ENCODE measurements at places on chromosomes 7 and 10. TPM values are rescaled to one million over a fixed set of nuclear protein-coding genes. Genes with fewer than 3 reads are reported as not detected.
A peak's percentile ranks its signal among the peaks of the same experiment; 100 is the strongest.

DNA sequence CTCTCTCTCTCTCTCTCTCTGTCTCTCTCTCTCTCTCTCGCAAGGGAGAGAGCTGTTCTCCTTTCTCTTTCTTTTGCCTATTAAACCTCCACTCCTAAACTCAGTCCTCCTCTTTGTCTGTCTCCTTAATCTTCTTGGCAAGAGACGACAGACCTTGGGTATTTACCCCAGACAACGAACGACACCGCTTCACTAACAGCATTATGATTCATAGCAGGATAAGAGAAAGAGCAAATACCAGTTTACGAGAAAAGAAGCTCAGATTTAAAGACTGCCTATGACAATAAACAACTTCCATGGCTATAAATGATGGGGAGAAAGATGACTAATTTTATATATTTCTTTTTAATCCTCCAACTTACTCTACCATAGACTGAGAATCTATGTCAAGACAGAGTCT lies 1396.5 kb upstream of the CELF2 start:
- no peak for DNase-seq

SLC13A4 gene
- total RNA-seq, result not detected

DPY19L1 gene
- 58.3 TPM for total RNA-seq

DNA sequence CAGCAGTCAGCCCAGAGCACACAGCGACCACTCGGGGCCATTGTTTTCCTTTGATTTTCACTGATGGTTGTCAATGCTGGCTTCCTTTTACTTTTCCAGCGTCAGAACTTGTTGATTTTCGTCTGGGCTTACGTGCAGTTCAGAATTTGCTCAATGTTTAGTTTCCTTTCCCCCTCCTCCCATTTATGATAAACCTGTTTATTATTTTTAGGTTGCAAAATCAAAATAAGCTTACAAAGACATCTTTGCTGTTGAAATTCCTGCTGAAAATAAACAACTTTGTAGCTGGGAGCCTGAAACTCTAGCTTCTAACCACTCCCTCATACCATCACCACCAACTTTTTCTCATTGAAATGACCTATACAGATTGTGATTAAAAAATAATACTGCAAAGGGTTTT lies 83.1 kb upstream of the LYZL1 start:
- DNase-seq, result no peak

PKD2L1 gene
- not detected for total RNA-seq

GRCh38 chr10:4671451-4672145 lies 154.4 kb upstream of the AKR1E2 start:
- peak; percentile 93 for DNase-seq

FAM25C gene
- not detected for total RNA-seq

- DNase-seq, result no peak
Observed at GRCh38 chr7:18292584-18292983, 203.0 kb upstream of the HDAC9 start.

DNA sequence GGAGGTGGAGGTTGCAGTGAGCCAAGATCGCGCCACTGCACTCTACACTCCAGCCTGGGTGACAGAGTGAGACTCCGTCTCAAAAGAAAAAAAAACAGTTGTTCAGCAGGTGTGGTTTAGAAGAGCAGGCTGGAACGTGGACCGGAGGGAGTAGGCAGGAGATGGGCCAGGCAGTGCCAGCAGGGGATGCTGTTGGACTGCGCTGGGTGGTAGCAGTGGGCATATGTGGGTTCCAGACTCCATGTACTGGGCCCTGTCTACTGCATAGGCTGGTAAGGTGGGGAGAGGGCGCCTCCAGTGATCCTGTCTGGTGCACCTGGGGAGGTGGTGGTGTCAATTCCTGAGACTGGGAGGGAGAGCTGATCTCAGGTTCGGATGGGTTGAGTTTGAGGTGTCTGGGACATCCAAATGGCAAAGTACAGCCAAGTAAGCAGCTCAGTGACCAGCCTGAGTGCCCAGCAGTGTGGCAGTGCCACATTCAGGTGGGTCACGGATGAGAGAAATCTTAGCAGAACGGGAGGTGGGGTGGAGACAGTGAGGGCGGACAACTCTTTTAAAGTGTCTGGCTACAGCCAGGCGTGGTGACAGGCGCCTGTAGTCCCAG lies 25.9 kb downstream of the SFXN4 start:
- DNase-seq, result peak; percentile 51

DNA sequence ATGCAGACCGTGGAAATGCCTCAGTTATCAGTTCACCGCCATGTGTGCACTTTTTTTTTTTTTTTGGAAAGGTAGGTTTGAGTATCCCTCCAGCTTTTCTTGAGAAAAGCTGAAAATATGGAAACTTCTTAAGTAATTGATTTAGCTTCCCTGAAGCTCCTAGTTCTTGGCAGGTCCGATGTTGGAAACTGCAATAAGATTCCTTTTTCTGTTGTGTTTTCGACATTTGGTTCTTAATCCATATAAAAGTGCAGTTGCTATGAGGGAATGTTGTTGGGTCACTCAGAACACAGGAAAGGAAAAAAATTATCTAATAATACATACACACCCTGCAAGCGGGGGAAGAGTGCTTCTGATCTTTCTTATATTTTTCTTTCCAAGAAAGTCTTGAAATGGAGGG lies 665.2 kb downstream of the INHBA start:
- DNase-seq, result no peak

DNA sequence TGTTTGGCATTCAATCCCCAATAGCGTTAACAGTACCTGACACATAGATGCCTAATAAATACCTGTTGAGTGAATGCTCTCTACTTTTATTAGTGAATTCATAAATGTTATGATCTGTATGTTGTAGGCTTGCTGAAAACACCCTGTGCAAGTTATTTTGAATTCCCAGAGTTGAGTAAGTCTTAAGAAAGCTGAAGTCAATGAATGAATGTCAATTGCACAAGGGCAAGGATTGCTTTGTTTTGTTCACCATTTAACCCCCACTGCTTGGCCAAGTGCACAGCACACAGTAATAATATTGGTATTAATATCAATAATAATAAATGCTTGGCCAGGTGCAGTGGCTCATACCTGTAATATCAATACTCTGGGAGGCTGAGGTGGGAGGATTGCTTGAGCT lies 10.2 kb downstream of the CPA1 start:
- DNase-seq, result no peak

EVX1 gene
- total RNA-seq, result not detected

ASZ1 gene
- total RNA-seq, result not detected

- no peak for DNase-seq
Observed at GRCh38 chr10:60073781-60074656, 167.7 kb upstream of the CCDC6 start.

- DNase-seq, result no peak
Observed at GRCh38 chr7:47489624-47490023, 92.3 kb downstream of the TNS3 start.

DNA sequence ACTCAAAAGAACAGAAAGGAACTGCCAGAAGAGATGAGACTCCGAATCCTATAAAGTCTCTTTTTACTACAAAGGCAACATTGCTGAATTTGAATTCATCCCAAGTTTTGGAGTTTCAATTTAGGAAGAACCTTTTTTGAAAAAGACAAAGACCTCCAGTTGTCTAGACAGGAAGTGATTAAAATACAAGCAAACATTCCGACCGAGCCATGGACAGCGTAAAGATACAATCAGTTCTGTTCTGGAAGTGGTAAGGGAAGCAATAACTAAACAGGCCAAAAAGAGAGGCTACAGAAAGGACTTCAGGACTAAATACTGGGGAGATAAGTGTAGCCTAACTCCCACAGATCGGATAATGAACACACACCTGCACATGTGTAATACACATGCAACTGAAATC lies 101.0 kb downstream of the SMURF1 start:
- DNase-seq, result no peak

DNA sequence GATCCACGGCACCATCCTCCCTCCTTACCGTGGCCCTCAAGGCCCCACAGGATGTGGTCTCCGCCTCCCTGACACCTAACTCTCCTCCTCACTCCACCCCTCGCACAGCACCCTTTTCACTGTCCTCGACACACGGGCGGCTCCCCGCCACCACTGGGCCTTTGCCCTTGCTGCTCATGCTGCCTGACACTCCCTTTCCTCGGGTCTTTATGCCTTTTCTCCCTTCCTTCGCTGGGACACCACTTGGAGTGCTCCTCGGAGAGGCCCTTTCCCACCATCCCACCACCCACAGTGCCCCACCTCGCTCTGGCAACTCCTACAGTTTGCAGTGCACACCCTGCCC lies 7.9 kb upstream of the INMT start:
- no peak for DNase-seq

C10orf105 gene
- not detected for total RNA-seq

Data from HT1080 (cell line).